ENCODE measurements at places on chromosomes 1 and 21. TPM values are rescaled to one million over a fixed set of nuclear protein-coding genes. Genes with fewer than 3 reads are reported as not detected.
A peak's percentile ranks its signal among the peaks of the same experiment; 100 is the strongest.

- H3K27ac ChIP-seq, result no peak overlapping the region
- no peaks in the 10 kb centered on the region for H3K4me1 ChIP-seq
- no peak for DNase-seq
- no peaks in the 10 kb centered on the region for H3K36me3 ChIP-seq
Observed at GRCh38 chr1:7629465-7630195, 141.5 kb upstream of the VAMP3 start.

- H3K36me3 ChIP-seq, result no peaks in the 10 kb centered on the region
- H3K4me3 ChIP-seq, result no peak overlapping the region
- H3K27ac ChIP-seq, result no peak overlapping the region
- no peak for DNase-seq
Observed at GRCh38 chr1:209249785-209250440, 333.6 kb upstream of the CAMK1G start.

GRCh38 chr21:36023092-36023480, 37.2 kb downstream of the SETD4 start:
- no peaks in the 10 kb centered on the region for H3K36me3 ChIP-seq
- no peak overlapping the region for H3K4me3 ChIP-seq
- peak overlapping the region; percentile 57 for H3K27ac ChIP-seq
- no peak for DNase-seq

DNA sequence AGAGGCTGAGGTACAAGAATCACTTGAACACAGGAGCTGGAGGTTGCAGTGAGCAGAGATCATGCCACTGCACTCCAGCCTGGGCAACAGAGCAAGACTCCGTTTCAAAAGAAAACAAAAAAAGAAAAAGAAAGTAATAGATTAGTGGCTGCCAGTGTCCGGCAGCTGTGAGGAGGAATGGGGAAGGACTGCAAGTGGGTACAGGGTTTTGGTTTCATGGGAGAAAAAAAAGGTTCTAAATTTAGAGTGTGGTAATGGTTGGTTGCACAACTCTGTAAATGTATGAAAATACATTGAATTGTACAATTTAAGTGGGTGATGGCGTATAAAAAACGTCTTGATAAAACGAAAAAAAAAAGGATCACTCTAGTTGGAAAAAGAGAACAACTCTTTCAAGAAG, 6.7 kb downstream of the TAF1A start:
- no peak for DNase-seq
- H3K4me1 ChIP-seq, result peaks cover 8% of the 10 kb centered on the region
- H3K36me3 ChIP-seq, result peaks cover 7% of the 10 kb centered on the region
- H3K27me3 ChIP-seq, result no peaks in the 10 kb centered on the region
- H3K4me3 ChIP-seq, result peak overlapping the region; percentile 15

MCOLN2 gene
- total RNA-seq, result 1.0 TPM

OR2M2 gene
- not detected for total RNA-seq
